ENCODE measurements at places on chromosomes 6 and 20.
A peak's percentile ranks its signal among the peaks of the same experiment; 100 is the strongest.

DNA sequence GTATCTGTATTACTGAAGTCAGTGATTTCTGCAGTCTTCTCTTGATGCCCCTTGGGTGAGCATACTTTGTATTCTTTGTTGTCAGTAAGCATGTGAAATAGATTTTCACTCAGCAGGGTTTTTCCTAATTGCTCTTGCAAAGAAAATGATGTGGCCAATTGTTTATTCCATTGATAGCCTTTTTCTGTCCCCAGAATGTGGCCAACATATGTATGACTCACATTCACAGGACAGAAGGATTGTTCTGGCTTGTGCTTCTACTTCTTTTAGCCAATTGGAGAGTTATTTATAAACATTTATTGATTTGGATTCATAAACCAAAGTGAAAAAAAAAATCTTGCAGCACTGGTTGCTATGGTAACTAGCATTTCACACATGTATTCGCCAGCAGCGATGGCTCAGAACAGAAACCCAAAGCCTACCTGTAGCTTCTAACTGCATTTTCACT is 54.4 kb upstream of the RBM24 start:
- H3K27ac ChIP-seq = no peak overlapping the region
- H3K27me3 ChIP-seq = no peaks in the 10 kb centered on the region
- DNase-seq = no peak

DNA sequence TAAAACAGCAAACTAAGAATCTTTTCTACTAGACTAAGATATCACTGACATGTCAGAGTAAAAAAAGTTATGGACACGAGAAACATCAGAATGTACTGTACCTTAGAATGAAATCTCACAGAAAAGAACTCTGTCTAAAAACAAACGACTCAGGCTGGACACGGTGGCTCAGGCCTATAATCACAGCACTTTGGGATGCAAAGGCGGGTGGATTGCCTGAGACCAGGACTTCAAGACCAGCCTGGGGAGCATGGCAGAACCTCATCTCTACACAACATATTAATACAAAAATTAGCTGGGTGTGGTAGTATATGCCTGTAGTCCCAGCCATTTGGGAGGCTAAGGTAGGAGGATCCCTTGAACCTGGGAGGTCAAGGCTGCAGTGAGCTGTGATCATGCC is 122.6 kb downstream of the PRND start:
- no peak for DNase-seq
- H3K36me3 ChIP-seq = no peaks in the 10 kb centered on the region
- peaks cover 8% of the 10 kb centered on the region for H3K4me1 ChIP-seq
- H3K27ac ChIP-seq = peak overlapping the region; percentile 55

DNA sequence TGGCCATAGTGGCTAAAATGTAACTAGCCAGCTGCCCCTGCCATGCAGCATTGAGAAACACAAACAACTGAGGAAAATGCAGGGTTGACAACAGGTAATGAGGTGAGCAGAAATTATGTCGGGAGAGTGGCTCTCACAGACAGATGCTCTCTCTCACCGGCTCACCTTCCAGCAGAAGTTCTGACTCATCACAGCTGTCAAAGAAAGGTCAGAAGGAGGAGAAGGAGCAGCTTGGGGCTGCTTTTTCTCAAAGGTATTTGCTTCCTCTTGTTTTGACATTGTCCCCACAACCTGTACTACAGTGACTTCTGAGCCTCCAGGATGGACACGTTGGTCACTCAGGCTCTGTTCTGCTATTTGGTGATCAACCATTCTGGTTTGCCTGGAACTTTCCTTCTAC is 190.5 kb upstream of the HEY2 start:
- DNase-seq = no peak
- no peaks in the 10 kb centered on the region for H3K36me3 ChIP-seq
- H3K4me3 ChIP-seq = no peak overlapping the region
- H3K27ac ChIP-seq = no peak overlapping the region
- no peaks in the 10 kb centered on the region for H3K4me1 ChIP-seq
- H3K27me3 ChIP-seq = no peaks in the 10 kb centered on the region

DNA sequence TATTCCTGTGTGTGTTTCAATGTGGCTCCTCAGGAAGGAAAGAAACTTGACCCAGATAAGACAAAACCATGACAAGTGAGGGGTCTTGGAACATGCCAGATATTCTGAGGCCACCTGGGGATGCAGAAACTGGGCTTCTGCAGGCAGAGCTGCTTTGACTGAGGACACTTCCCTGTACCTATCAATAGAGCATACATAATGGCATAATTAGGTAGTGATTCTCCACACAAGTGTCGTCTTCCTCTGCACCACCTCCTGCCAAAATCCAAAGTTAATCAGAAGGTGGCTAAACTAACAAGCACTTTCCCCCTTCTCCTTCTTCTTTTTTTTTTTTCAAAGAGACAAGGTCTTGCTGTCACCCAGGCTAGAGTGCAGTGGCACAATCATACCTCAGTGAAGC is 97.1 kb downstream of the KIF13A start:
- H3K27me3 ChIP-seq = peaks cover 29% of the 10 kb centered on the region
- H3K27ac ChIP-seq = no peak overlapping the region
- H3K36me3 ChIP-seq = no peaks in the 10 kb centered on the region
- H3K4me1 ChIP-seq = no peaks in the 10 kb centered on the region

DNA sequence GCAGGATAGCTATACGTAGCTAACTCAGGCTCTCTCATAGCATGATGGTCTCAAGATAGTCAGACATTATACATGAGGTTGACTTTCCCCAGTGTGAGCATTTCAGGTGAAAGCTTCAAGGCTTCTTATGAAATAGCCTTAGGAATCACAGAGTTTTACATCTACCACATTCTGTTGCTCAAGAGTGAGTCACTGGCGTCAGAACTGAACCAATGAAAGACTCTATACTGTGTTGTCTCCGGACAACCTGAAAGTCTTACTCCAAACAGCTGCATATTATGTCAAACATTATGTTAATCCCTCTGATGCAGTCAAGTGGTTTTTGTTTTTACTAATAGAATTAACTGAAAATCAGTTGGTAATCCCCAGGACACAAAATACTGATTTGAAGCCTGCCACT is 79.8 kb upstream of the TRDN start:
- no peaks in the 10 kb centered on the region for H3K36me3 ChIP-seq
- H3K4me1 ChIP-seq = no peaks in the 10 kb centered on the region
- H3K27ac ChIP-seq = no peak overlapping the region

- H3K27me3 ChIP-seq = no peaks in the 10 kb centered on the region
- peak overlapping the region; percentile 59 for H3K4me3 ChIP-seq
- DNase-seq = peak; percentile 47
- H3K27ac ChIP-seq = peak overlapping the region; percentile 78
Measured at GRCh38 chr6:111793711-111794111, 79.5 kb downstream of the FYN start.

GRCh38 chr6:132611616-132612015 is 12.5 kb downstream of the TAAR2 start:
- H3K27ac ChIP-seq = no peak overlapping the region
- H3K4me3 ChIP-seq = no peak overlapping the region
- peaks cover 9% of the 10 kb centered on the region for H3K27me3 ChIP-seq
- no peaks in the 10 kb centered on the region for H3K36me3 ChIP-seq
- no peaks in the 10 kb centered on the region for H3K4me1 ChIP-seq
- DNase-seq = no peak

DNA sequence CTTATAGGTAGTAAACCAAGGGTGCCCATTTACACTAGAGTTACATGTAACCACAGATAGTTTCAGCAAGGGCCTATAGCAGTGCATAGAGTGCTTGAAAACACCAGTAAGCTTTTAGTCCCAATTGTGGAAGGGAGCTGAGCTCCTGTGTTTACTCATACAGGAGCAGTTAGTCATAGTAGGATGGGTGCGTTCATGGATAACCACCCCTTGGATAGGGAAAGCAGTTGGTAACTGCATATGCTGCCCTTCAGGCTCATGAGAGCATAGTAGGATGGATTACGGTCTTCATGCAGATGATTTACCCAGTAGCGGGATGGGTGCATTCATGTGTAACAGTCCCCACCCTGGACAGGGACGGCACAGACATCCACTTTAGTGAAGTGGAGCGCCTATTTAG is 45.1 kb downstream of the OR2B6 start:
- no peaks in the 10 kb centered on the region for H3K4me1 ChIP-seq
- H3K4me3 ChIP-seq = no peak overlapping the region
- H3K27me3 ChIP-seq = peaks cover 2% of the 10 kb centered on the region
- no peak for DNase-seq
- H3K36me3 ChIP-seq = no peaks in the 10 kb centered on the region

GRCh38 chr6:165487347-165487746 is 175.7 kb downstream of the PDE10A start:
- H3K36me3 ChIP-seq = no peaks in the 10 kb centered on the region
- no peaks in the 10 kb centered on the region for H3K4me1 ChIP-seq
- H3K27ac ChIP-seq = no peak overlapping the region
- no peak overlapping the region for H3K4me3 ChIP-seq
- no peak for DNase-seq
- H3K27me3 ChIP-seq = no peaks in the 10 kb centered on the region

DNA sequence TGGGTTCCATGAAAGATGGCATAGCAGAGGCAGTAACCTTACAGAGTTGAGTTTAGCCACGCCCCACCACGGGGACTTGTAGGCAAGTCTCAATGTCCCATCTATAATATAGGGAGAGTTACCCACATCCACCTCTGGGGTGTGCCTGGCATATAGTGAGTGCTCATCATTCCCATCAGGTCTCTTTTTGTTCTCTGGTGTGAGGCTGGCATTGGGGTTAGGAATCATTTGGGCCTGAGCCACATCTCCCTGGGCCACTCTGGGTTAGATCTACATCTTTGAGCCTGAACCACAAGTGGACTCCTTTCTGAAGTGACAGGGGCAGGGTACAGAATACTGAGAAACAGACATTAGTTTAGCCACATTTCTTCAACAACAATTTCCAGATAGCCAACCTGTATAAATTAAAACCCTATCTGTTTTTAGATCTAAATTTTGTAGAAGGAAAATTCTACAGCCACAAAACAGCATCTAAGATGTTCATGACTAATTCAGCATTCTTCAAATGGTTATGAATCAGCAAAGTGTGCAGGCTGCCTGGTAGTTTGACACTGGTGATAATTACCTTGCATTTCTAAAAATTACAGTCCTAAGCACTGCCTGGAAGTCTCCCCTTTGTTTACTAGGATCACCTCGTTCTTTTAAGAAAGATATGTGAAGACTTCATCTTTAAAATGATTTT is 20.1 kb downstream of the RNF24 start:
- H3K36me3 ChIP-seq = peaks cover 10% of the 10 kb centered on the region
- peaks cover 57% of the 10 kb centered on the region for H3K4me1 ChIP-seq
- H3K27me3 ChIP-seq = no peaks in the 10 kb centered on the region
- DNase-seq = peak; percentile 45
- peak overlapping the region; percentile 85 for H3K27ac ChIP-seq

GRCh38 chr6:46996860-46997641 is 45.1 kb downstream of the ADGRF1 start:
- H3K27me3 ChIP-seq = no peaks in the 10 kb centered on the region
- H3K4me3 ChIP-seq = no peak overlapping the region

GRCh38 chr6:158255989-158256601 is 56.2 kb upstream of the TULP4 start:
- H3K27me3 ChIP-seq = no peaks in the 10 kb centered on the region
- H3K4me3 ChIP-seq = no peak overlapping the region
- peak overlapping the region; percentile 26 for H3K27ac ChIP-seq
- peaks cover 19% of the 10 kb centered on the region for H3K4me1 ChIP-seq
- no peak for DNase-seq

GRCh38 chr6:4624726-4625125 is 151.5 kb upstream of the CDYL start:
- DNase-seq = no peak
- no peaks in the 10 kb centered on the region for H3K27me3 ChIP-seq
- no peak overlapping the region for H3K4me3 ChIP-seq
- no peaks in the 10 kb centered on the region for H3K4me1 ChIP-seq
- peaks cover 2% of the 10 kb centered on the region for H3K36me3 ChIP-seq

GRCh38 chr6:113854531-113855499 is 2.3 kb upstream of the MARCKS start:
- H3K4me3 ChIP-seq = peak overlapping the region; percentile 36
- no peak for DNase-seq
- peaks cover 13% of the 10 kb centered on the region for H3K4me1 ChIP-seq
- H3K27ac ChIP-seq = no peak overlapping the region
- H3K27me3 ChIP-seq = peaks cover 45% of the 10 kb centered on the region

- no peak for DNase-seq
- no peak overlapping the region for H3K27ac ChIP-seq
- H3K4me3 ChIP-seq = no peak overlapping the region
Measured at GRCh38 chr6:34949636-34950035, 60.6 kb downstream of the ANKS1A start.

- H3K4me3 ChIP-seq = no peak overlapping the region
- H3K27me3 ChIP-seq = no peaks in the 10 kb centered on the region
- no peak overlapping the region for H3K27ac ChIP-seq
- H3K4me1 ChIP-seq = peaks cover 4% of the 10 kb centered on the region
Measured at GRCh38 chr6:121237859-121238258, 96.4 kb downstream of the TBC1D32 start.

- H3K27ac ChIP-seq = peak overlapping the region; percentile 93
- peaks cover 41% of the 10 kb centered on the region for H3K36me3 ChIP-seq
- peak overlapping the region; percentile 94 for H3K4me3 ChIP-seq
- peak; percentile 79 for DNase-seq
Measured at GRCh38 chr6:135183532-135184440, 2.7 kb downstream of the MYB start.

- no peak for DNase-seq
- H3K4me3 ChIP-seq = no peak overlapping the region
- H3K27me3 ChIP-seq = no peaks in the 10 kb centered on the region
- H3K4me1 ChIP-seq = peaks cover 1% of the 10 kb centered on the region
- no peaks in the 10 kb centered on the region for H3K36me3 ChIP-seq
- no peak overlapping the region for H3K27ac ChIP-seq
Measured at GRCh38 chr20:5354901-5355300, 38.1 kb upstream of the PROKR2 start.

- peaks cover 5% of the 10 kb centered on the region for H3K4me1 ChIP-seq
- no peak overlapping the region for H3K27ac ChIP-seq
Measured at GRCh38 chr20:49886571-49887213, 28.6 kb downstream of the SPATA2 start.

DNA sequence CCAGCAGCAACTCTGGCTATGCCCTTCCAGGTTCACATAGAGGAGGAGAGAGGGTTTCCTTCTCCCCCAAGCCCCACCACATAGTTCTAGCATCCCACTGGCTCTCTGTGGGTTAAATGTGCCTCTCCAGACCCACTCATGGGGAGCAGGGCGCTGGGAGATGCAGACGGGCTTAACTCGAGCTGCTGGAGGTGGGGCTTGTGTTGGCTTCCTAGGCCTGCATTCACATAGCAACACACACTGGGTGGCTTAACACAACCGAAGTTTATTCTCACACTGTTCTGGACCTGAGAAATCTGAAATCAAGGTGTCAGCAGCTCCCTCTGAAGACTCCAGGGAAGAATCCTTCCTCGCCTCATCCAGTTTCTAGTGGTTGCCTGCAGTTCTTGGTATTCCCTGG is 33.6 kb downstream of the SLC2A10 start:
- H3K27ac ChIP-seq = no peak overlapping the region
- DNase-seq = no peak
- H3K4me3 ChIP-seq = no peak overlapping the region
- H3K4me1 ChIP-seq = no peaks in the 10 kb centered on the region

- H3K4me1 ChIP-seq = peaks cover 3% of the 10 kb centered on the region
- H3K27me3 ChIP-seq = no peaks in the 10 kb centered on the region
- no peak overlapping the region for H3K4me3 ChIP-seq
- no peak overlapping the region for H3K27ac ChIP-seq
- DNase-seq = no peak
Measured at GRCh38 chr20:53779822-53780221, 186.2 kb upstream of the ZNF217 start.

GRCh38 chr20:50663095-50663821 is 28.1 kb downstream of the RIPOR3 start:
- peaks cover 6% of the 10 kb centered on the region for H3K27me3 ChIP-seq
- DNase-seq = no peak
- H3K27ac ChIP-seq = no peak overlapping the region
- H3K36me3 ChIP-seq = no peaks in the 10 kb centered on the region
- H3K4me1 ChIP-seq = no peaks in the 10 kb centered on the region

- H3K27me3 ChIP-seq = peaks cover 10% of the 10 kb centered on the region
- no peak for DNase-seq
- no peak overlapping the region for H3K27ac ChIP-seq
Measured at GRCh38 chr6:134853111-134854055, 96.5 kb downstream of the ALDH8A1 start.
